ENCODE measurements at places on chromosomes 13 and 19.

GRCh38 chr13:106633321-106633720 lies 65.4 kb upstream of the ARGLU1 start:
- DNase-seq = no peak

DNA sequence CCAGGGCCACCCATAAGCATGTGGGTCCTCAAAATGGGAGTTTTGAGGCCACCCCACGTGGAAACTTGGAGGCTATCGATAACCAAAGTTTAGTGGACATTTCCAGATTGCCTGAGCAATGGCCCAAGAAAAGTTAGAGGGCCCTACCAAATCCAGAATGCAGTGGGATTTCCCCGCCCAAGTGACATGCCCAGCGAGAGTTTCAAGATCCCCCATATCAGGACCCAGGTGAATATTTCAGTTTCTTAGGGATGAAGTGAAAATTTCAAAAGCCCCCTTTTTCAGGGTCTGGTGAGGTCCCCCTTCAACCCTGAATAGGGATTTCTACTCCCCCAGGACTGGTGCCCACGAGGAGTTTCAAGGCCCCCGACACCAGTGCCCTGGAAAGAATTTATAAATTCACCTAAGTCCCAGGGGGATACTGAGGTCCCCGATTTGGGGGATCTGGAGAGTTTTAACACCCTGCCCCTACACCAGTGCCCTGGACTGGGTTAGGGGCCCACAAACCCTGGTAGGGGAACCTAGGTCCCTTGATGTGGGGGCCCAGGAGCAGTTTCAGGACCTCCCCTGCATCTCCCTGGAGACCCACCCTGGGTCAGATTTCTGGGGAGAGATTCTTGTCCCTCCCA lies 695 bp downstream of the BST2 start:
- DNase-seq = no peak

DNA sequence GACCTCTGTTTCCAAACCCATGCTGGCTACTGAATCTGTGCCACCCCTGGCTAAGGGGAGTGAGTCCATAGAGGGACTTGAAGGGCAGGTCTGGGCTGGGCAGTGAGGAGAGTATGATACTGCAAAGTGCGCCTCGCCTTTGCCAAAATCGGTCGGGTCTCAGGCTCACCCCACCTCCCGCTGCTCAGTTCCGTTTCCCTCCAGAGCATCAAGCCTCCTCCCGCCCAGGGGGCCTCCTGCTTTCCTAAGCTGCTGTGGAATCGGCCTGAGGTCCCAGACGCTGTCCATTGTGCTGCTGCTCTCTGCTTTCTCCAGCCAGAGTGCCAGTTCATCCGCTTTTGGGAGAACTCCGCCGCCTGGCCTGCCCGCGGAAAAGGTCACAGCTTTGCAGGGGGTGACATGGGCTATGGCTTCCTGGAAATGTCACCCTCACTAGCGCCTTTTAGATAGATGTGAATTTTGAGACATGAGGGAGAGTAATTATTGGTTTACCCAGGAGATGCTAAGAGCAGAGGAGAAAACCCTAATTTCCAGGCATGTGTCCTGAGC lies 1418.4 kb downstream of the UQCRFS1 start:
- no peak for DNase-seq

DNA sequence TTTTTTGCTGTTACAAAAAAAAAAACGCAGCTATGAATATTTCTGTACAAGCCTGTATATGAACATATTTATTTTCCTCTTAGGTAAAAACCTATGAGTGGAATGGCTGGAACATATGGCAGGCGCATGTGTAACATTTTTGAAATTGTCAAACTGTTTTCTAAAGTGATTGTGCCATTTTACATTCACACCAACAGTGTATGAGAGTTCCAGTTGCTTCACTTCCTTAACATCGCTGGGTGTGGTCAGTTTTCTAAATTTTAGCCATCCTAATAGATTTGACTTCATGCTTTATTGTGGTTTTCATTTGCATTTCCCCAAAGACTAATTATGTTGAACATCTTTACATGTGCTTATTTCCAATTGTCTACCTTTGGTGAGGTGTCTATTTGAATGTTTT lies 306.8 kb downstream of the KCNRG start:
- DNase-seq = no peak

DNA sequence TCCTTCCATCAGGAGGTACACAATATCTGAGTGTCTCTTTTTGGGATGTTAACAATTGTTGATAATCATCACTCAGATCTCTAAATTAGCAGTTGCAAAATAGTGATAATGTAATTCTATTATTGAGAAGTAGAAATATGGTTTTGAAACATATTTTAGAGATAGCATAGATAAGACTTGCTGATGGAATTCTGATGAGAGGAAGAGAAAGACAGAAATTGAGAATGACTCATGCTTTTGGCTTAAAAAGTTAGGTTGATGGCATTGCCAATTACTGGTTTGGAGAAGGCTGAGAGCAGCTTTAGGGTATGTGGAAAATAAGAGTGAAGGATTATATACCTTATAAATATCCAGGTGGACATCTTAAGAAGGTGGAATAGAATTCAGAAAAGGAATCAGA lies 106.4 kb upstream of the EDNRB start:
- no peak for DNase-seq

DNA sequence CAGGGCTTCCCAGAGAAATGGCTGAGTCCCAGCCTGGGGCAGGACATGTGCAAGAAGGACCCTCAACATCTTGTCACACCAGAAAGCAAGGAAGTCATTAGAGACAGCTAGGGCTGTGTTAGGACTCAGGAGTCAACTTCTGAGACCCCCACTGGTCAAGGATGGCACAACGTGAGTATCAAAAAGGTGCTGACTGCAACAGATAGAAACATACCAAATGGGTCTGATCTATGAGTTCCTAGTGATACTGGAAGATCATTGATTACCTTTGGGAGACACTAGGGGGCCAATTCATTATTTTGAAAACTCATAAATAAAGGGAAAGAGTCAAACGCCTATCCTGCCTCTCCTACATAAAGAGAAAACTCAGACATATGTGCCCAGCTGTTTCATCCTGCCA lies 73.5 kb upstream of the GJB6 start:
- no peak for DNase-seq

GRCh38 chr19:3465552-3465951 lies 14.8 kb downstream of the SMIM24 start:
- no peak for DNase-seq

- no peak for DNase-seq
These were observed 302.1 kb downstream of the PCDH17 start for GRCh38 chr13:57933606-57934005.

- DNase-seq = no peak
These were observed 389.3 kb downstream of the SUCLA2 start for GRCh38 chr13:47611664-47612288.

- DNase-seq = no peak
These were observed 37.2 kb upstream of the KPNA3 start for GRCh38 chr13:49829715-49830114.

DNA sequence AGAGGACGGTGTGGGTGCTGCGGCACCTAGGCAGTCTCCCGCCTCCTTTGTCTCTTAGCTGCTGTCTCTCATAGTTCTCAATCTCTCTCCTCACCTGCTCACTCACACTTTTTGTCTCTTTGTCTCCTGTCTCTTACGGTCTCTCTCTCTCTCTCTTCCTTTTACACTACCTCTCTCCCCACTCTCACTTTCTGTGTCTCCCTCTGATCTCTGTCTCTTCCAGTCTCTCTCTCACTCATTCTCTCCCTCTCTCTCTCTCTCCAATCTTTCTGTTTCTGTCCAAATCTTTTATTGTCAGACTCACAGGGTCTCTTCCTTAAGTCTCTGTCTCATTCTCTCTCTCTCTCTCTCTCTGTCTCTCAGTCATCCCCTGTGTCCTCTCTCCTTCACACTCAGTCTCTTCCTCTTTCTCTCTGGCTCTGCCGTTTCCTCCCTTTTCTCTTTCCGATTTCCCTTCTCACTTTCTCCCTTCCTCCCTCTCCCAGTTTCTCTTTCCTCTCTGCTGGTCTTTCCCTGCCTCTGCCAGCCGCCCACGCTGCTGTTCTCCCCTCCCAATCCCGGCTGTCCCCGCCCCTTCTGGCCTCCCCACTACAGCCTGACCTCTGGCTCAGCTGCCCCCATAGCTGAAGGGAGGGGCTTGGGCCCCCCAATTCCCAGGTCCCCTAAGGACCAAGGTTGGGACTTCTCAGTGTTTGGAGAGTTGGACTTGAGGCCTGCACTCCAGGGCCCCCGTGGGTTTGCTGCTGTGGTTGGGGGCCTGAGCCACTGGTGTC lies at the start of gene PLEKHA4:
TSS of gene PLEKHA4 (minus strand) at position 504 of the 773 bp plus-strand sequence. CDS start 997 bp downstream, outside the sequence.
- no peak for DNase-seq

DNA sequence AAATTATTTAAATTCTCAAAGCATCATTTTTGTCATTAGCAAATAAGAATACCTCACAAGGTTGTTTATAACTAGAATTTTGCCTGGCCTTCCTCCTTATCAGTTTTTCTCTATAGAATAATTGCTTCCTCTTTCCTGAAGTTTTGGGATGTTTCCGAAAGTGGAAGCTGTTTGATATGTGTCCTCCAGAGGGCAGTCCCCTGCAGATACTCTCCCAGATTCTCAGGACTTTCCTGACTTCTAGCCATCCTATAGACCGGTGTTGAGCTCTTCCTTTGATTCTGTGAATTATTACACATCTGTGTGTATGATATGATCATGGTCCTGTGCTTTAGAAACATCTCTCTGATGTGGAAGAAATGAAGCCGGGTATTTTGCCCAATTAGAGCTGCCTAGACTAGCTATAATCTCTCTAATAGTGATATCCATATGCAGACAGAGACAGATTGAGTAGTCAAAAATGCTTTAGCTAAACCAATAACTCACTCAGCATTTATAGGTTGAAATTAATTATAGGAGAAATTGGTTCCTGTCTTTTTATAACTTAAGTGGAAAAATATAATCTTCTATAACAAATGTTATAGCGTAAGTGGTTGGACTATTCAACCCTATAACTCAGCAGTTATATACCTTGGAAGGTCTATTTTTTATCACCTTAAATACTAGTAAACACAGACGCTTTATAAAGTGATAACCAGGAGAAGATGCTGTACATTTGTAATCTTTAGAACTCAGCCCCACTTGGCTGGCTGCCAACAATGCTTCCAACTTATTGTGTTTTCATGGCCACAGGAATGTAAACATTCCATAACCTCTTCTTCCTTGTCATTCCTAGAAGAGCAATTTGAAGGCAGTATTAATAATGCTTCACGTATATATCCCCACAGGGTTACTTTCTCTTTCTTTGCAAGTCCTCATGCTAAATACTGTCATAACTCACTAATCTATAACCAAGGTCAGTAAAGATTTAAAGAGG lies 201.0 kb upstream of the RXFP2 start:
- no peak for DNase-seq

DNA sequence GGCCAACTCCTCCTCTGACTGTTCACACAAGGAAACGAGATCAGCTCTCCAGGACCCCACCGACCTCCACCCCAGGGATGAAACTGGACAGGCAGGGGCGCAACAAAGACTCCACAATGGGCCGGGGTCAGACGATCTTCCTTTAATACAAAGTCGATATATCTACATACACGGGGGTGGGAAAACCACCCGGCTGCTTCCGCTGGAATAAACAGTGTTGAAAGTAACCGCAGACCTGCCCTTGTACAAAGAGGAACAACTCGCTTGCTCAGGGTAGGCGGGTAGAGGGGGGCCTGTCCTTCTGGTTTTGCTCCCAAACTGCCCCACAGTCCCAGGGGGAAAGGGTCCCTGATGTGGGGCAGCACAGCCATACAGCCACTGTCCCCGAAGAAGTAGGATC lies 135.2 kb downstream of the PTPRS start:
- DNase-seq = no peak

DNA sequence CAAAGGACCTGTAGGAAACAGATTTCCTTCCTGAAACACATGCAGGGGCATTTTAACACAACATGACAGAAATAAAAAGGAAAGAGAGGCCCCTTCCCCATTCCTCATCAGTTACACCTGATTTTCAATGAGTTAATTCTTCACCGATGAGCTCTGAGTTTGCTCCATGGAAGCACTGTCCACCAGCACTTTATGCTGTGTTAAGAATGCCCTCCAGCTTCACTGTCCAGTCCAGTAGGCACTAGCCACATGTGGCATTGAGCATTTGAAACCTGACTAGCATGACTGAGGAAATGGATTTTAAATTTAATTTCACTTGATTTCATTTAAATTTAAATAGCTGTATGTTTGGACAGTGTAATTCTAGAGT lies 217.2 kb upstream of the SLC10A2 start:
- no peak for DNase-seq

- no peak for DNase-seq
These were observed 4.7 kb downstream of the ZNF324B start for GRCh38 chr19:58456111-58456510.

DNA sequence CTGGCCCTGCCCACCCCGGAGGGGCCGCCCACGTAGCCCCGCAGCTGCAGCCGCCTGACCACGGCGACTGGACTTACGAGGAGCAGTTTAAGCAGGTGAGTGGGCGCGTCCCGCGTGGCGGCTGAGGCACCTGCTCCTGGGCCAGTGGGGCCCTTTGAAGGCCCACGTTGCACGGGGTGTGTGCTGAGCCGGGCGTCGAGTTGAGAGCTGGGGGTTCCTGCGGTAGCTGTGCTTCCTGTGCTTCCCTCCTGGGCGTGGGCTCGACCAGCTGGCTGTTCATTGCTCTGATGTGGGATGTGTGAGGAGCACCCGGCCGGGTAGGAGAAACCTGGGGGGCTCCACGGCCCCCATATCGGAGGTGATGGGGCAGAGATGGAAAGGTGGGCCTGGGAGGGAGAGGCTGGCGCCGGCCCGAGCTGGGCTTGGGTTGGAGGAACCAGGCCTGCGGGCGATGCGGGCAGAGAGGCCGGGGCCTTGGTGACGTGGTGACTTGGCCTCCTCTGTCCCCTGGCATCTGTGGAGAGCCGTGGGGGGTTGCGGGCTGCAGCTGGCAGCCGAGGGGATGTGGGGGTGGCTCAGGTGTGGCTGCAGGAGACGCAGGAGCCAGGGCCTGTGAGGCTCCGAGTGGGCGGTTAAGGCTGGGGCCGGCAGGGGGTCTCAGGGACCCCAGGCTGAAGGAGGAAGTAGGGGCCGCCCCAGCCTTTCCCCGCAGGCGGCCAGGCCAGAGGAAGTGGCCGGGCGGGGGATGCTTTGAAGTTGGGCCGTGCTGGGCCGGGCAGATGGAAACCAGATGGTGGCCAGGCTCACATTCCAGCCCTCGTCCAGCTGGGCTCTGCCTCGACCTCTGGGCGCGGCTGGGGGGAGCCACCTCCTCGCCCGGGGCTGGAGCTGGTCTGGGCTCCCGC lies 7.1 kb downstream of the ARID3A start:
- peak; percentile 26 for DNase-seq

- no peak for DNase-seq
These were observed at the start of gene NRTN for GRCh38 chr19:5804516-5805461. Gene NRTN (plus strand): TSS chr19:5805067. CDS start chr19:5824166, 19,099 bp downstream.

DNA sequence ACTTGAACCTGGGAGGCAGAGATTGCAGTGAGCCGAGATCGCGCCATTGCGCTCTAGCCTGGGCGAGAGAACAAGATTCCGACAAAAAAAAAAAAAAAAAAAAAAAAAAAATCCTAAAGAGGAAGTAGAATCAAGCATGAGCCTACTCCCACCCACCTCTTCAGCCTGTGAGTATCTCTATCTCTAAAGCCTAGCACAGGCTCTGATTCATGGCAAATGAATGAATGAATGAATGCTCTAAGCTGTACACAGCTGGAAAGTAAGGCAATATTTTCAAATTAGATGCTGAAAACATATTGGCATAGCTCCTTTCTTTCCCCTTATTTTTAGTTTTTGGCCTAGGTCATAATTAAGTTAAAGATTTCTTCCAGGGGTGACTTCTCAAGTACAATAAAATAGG lies 35.7 kb upstream of the FAM216B start:
- DNase-seq = no peak
